ENCODE measurements at places on chromosomes 16 and 17.

DNA sequence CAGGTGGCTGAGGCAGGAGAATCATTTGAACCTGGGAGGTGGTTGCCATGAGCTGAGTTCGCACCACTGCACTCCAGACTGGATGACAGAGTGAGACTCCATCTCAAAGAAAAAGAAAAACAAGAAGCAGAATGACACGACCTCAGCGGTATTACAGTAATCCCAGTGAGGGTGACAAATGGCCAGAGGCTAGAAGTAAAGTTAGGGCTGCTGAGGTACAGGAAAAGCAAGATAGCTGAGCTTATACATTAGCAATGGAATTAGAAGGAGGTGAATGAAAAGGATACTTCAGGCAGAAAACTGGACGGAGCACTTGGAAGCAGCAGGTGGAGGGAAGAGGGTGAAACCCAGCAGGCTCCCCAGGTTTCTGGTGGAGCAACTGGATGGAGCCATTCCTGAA lies 26.1 kb upstream of the AMZ2 start:
- DNase-seq, result no peak

DNA sequence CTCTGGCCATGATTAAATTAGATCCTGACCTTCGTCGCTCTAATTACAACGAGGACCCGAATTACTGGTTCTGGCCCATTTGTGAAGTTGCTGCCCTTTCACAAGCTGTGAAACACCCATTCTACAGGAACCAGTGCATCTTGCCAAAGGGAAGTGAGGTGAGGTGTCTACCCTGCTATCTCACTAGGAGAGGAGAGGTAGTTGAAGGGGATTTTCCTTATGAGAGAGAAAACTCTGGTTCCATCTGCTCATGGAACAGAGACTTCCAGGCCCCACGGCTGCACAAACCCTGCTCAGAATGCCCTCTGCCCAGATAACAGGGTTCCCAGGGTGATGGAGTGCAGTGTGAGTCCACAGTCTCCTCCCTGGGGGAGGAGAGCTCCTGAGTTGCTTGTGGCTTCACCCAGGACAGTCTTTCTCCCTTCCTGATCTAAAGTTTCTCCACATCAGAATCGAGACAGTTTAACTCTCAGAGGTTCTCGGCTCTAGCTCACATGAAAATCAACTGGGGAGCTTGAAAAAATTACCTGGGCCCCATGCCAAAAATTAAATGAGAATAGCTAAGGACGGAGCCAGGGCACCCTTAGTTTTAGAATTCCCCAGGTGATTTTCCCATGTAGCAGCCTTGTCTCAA lies 7.8 kb upstream of the SSTR2 start:
- DNase-seq, result no peak

GRCh38 chr17:3799181-3799945 lies 1.6 kb downstream of the ITGAE start:
- DNase-seq, result no peak

DNA sequence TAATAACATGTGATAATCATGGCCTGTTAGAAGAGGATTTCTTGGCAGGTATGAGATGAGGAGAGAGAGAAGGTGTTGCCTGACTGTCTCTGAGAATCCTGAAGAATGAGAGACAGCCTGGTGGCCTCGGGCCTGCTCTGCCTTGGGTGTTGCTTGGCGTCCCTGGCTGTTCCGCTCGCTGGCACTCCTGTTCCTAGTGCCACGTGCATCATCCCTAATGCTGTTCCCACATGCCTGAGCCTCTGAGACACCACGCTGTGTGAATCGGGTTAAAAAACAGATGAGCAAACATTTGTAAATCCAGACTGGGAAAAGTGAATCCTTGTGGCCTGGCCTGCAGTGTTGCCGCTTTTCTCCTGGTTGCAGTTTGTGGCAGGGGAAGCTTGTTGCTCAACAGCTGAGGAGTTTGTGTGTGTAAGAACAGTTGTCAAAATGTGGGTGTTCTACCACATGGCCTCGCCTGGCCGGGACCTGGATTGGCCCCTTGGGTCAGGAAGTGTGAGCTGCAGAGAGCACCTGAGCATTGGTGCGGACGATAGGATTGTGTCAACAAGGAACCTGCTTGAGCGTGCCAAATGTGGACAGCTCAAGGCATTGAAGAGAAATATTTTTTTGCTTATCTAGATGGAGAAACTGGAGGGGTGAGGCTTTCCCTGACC lies 22.0 kb downstream of the UBN1 start:
- no peak for DNase-seq

GRCh38 chr16:23710504-23710903 lies 2.5 kb downstream of the ERN2 start:
- no peak for DNase-seq

- no peak for DNase-seq
Observed at GRCh38 chr16:4625560-4626159, 1.0 kb downstream of the MGRN1 start.

DNA sequence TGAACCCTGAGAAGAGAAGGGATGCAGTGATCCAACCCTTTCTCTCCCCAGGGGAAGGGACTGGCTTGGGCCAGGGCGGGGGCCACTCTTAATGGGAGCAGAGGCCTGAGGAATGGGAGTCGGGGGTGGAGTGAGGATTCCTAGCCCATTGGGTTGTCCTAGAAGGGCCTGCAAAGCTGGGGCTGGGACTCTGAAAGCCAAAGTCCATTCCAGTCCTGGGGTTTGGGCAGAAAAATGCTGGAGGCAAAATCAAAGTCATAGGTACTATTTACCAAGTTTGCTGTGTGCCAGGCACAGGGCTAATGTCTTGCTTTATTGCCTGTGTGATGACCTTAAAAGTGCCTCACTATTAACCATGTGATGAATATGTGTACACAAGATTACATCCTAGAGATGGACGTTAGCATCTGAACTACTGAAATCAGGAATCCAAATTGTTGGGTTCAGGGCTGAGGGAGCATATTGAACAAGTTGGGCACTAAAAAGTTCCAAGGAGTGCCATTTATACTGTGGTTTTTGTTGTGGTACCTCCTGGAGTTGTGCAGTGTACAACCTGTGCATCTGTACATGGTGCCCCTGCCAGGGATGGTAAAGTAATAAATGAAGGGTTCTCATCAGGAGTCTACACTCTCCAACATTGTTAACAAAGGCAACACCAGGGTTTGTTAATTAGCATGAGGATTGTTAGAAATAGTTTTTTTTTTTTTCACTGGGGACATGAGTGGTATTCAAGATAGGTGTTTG lies 84.4 kb upstream of the NKD1 start:
- no peak for DNase-seq

GRCh38 chr17:75913537-75914210 lies 9.0 kb upstream of the MRPL38 start:
- no peak for DNase-seq

DNA sequence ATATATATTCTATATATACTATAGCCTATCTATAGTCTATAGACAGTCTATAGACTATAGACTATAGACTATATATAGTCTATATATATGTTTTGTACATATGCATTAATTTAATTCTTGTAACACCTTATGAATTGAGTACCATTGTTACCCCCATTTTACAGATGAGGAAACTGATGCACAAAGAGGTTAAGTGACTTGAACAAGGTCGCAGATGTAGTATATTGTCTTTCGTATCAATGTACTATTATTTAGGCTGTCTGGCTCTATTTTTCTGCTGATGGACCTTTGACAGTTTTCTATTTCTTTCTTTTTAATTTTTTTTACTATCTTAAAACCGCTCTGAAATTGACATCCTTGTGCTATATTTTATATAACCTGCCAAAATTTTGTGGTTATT lies 14.6 kb downstream of the LRRC36 start:
- no peak for DNase-seq

DNA sequence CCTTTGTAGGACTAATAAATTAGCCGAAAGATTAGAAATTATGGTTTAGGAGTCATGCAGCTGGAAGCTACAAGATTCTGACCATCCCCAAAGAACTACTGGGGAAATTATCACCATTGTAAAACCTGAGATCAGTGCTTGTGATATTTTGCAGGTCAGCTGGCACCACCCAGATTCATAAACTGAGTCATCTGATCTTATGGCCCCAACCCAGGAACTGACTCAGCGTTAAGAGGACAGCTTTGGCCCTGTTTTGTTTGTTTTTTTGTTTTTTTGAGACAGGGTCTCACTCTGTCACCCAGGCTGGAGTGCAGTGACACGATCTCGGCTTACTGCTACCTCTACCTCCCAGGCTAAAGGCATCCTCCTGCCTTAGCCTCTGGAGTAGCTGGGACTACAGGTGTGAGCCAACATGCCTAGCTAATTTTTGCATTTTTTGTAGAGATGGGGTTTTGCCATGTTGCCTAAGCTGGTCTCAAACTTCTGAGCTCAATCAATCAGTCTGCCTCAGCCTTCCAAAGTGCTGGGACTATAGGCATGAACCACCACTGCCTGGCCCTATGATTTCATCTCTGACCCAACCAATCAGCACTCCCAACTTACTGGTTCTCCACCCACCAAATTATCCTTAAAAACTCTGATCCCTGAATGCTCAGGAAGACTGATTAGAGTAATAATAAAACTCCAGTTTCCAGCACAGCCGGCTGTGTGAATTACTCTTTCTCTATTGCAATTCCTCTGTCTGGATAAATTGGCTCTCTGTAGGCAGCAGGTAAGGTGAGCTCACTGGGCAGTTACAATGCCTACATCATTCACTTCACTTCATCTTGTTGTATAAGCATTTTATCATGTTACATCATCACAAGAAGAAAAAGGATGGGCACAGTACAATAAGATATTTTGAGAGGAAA lies 79.4 kb upstream of the KSR1 start:
- no peak for DNase-seq

GRCh38 chr17:37103231-37103630 lies 154.5 kb downstream of the AATF start:
- DNase-seq, result no peak

DNA sequence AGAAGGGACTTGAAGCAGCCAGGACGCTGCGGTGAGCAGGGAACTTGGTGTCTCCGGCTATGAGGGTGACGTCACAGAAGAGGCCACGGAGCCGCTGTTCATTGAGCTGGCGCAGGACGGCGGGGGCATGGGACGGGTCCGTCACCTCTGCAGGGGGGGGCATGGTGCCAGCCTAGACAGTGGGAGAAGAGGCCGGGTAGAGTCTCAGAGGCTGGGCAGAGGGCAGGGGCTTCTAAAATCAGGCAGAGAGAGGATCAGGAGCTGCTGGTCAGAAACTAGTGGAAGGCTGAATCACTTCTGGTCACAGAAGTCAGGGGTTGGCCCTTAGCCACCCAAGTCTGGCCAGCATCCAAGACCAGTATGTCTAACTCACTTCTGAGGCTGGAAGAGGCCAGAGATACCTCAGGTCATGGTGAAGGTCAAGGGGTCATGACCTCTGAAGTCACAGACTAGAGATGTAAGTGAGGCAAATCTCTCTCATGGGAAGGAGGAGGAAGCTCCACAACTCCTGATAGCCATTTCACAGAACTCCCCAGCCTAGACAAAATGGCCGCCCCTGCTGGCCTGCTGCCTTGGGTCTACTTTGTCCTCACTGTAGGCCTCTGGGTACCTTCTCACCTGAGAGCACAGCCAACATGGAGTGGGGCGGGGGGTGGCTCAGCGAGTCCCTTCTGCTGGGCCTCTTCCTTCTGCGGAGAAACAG lies 12.6 kb downstream of the ZBTB4 start:
- DNase-seq, result no peak

GRCh38 chr17:39963829-39964228 lies 1.0 kb downstream of the GSDMA start:
- no peak for DNase-seq

- DNase-seq, result no peak
Observed at GRCh38 chr16:78096386-78096785, 3.1 kb upstream of the WWOX start.

GRCh38 chr17:58960068-58960467 lies 146.6 kb downstream of the TRIM37 start:
- DNase-seq, result no peak

DNA sequence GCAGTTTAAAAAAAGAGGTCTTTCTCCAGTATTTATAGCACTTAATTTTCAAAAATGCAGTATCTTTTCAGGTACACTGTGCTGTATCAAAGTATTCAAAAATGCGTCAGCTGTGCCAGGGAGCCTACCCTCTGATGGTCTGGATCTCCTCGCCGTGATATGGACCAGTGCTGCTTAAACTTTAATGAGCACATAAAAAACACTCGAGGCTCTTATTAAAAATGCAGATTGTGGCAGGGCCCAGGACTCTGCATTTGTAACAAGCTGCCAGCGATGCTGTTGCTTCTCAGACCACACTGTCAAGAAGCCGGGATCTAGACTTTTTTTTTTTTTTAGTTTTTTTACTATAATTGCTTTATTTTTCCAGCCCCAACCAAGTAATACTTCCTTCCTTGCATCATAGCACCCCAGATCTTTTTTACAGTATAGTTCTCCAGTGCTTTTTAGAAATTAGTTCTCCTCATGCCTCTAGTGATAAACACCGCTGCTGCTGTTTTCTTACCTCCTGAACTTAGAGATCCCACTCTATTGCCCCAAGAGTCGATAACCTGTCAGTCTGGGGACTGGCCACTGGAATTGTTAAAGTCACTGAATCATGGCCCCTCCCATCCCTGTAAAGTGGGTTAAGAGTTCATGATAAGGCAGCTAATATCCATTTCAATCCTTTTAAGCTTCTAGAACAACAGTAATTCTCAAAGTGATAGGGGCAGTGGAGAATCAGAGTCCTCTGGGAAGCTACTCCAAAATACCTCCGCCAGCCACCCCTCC lies 1.6 kb upstream of the SMARCD2 start:
- no peak for DNase-seq

DNA sequence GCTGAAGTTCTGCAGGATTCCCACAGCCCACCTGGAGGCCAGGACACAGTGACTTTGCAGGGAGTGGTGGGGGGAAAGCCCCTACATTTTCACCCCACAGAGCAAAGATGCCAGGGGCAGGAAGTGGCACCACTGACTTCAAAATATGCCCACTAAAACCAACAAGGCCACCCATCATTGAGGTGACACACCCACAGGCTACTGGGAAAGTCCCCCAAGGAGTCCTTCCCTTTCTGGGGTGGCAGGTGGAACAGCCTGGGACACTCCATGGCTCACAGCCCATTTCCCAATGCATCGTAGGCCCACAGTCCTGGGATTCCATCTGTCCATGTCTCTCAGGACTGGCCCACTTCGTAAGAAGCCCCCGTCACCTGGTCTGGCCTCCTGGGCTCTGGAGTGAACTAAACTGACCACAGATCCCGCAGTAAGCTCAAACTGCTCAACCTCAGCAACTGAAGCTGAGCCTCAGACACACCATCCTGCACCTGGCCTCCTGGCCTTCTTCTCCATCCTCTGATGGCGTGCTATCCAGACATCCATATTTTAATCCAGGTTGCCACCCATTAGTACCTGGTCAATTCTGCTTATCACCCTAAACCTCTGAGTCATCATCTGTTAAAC lies 7.5 kb upstream of the CCL1 start:
- DNase-seq, result no peak

DNA sequence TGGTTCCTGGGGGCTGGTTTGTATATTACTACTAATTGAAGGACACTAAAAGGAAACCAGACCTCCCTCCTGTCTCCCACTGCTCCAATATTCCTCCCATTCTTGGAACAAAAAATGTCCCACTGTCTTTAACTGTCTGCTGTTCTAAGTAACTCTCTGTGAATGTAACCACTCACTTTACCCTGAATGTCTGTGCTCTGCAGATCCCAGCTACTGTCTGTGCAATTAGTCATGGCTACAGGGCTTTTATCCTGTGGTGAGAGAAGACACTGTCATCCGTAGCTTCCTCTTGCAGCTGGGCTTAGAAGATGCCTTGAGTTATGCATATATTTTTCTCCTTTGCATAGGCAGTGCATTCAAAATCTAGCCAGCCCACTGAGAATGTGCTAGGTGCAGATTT lies 853.8 kb downstream of the CDH8 start:
- DNase-seq, result no peak

- no peak for DNase-seq
Observed at GRCh38 chr16:84603140-84603816, 14.6 kb downstream of the COTL1 start.

GRCh38 chr17:66805567-66805966 lies 29.4 kb upstream of the CACNG5 start:
- no peak for DNase-seq

GRCh38 chr16:9327253-9327652 lies 235.8 kb downstream of the HAPSTR1 start:
- DNase-seq, result no peak
